ENCODE measurements at places on chromosomes 12 and 14.
A peak's percentile ranks its signal among the peaks of the same experiment; 100 is the strongest.

GRCh38 chr12:76144245-76144549, 59.7 kb upstream of the NAP1L1 start:
- DNase-seq, result peak; percentile 70

GRCh38 chr14:95197551-95197950, 40.2 kb upstream of the DICER1 start:
- no peak for DNase-seq

DNA sequence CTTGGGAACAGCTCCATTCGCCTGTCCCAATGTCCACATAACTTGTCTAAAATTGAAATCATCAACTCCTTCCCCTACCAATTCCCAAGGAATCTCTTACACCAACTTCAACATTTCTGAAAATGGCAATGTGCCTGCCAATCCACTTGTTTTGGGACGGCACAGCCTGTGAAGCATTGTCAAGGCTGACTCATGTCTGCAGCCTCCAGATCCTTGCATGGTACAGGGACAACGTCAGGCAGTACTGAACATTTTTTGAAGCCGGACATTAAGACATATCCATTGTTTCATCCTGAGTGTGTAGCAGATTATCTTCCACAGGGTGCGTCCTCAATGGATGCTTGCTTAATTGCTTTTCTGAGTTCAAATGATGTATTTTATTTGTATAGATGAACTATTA, 794.1 kb downstream of the BCL11B start:
- DNase-seq, result no peak

GRCh38 chr14:103488071-103488470, 34.6 kb downstream of the CKB start:
- DNase-seq, result no peak

DNA sequence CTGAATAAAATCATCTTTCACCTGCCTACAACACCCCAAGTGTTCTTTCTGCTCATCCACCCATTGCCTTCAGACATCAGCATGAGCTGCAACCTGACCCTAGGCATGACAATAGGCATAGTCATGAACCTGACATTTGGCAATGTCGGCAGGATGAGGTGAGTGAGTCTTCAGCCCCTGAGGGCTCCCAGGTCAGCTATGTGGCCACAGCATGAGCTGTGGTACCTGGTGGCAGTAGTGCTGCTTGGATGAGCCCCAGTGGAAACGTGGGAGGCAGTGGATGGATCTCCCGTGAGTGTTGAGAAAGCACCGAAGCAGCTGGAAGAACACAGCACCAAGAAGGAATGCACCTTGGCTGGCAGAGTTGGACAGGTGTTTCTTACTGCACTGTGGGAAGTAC, 334.8 kb upstream of the FAR2 start:
- DNase-seq, result no peak

DNA sequence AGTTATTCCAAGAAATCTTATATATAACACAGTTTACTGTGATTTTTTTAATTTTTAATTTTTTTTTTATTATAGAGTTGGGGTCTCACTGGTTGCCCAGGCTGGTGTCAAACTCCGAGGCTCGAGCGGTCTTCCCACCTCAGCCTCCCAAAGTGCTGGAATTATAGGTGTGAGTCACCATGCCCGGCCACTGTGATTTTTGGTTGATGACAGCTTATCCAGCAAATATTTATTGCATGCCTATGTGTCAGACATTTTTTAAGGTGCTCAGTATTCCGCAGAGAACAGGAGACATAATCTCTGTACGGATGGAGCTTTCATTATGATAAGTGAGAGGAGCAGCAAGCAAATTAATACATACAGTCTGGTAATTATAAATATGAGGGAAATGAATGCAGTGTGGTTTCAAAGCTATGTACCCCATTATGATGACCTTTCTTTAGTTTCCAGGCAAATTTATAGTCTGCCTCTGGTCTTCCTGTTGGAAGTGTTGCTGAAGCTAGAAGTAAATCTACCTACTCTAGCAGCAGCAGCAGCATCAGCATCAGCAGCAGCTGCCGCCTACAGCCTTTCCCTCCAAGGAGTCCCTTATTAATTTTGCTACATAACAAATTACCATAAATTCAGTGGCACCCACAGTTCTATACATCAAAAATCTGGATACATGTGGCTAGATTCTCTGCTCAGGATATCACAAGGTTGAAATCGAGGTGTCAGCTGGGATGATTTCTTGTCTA, 32.3 kb downstream of the FRS2 start:
- DNase-seq, result no peak

GRCh38 chr12:32647275-32647674, 31.8 kb upstream of the DNM1L start:
- no peak for DNase-seq

DNA sequence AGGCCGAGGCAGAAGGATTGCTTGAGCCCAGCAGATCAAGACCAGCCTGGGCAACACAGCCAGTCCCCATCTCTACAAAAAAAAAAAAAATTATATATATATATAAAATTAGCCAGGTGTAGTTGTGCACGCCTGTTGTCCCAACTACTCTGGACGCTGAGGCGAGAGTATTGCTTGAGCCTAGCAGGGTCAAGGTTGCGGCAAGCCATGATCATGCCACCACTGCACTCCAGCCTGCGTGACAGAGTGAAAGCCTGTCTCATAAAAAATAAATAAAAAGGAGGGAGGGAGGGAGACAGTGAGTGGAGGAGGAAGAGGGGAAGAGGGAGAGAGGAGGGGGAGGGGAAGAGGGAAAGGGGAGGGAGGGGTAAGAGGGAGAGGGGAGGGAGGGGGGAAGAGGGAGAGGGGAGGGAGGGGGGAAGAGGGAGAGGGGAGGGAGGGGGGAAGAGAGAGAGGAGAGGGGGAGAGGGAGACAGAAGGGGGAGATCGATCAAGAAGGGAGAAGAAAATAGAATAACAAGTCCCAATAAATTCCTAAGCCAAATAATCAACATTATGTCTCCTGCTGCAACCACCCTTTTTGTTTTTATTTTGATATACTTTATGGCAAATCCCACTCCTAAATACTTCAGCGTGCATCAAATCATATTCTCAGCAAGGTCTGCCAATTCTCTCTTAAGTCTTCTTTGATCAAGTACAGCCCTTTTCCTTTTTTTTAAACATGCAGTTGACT, 163.9 kb downstream of the MED13L start:
- DNase-seq, result no peak

GRCh38 chr12:94962670-94963069, 40.8 kb downstream of the NDUFA12 start:
- no peak for DNase-seq

DNA sequence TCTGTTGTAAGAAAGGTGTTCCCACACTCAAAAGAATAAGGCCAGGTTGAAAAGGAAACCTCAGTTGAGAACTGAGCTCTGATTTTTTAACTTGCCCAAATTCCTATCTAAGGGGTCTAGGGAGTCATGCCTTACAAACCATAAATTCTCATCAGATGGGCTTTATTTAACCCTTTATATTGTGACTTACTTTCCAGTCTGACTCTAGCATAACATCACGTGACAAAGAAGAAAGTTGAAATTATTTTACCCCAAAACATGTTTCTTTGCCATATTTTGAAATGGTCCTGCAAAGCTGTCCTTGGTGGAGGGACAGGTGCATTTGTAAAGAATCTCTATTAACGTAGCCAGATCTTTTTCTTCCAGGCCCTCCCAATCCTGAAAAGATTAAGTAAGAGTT, 411.7 kb downstream of the GALC start:
- no peak for DNase-seq

DNA sequence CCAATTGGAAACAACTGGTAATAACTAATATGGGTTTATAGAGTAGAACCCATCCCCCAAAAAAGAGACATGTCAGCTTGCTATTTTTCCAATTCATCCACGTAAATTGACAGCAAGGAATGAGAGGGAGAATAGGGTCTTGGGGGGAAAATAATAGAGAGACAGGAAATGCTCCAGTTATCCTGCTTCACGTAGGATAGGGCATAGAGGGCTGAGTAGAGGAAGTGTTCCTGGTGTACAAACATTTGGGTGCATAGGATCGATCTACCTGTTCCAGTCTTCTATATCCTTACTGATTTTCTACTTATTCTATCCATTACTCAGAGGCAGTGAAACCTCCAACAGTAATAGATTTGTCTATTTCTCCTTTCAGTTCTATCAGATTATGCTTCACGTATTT, 49.6 kb upstream of the COL2A1 start:
- no peak for DNase-seq

GRCh38 chr14:94880876-94881275, 111.0 kb upstream of the GSC start:
- peak; percentile 52 for DNase-seq

DNA sequence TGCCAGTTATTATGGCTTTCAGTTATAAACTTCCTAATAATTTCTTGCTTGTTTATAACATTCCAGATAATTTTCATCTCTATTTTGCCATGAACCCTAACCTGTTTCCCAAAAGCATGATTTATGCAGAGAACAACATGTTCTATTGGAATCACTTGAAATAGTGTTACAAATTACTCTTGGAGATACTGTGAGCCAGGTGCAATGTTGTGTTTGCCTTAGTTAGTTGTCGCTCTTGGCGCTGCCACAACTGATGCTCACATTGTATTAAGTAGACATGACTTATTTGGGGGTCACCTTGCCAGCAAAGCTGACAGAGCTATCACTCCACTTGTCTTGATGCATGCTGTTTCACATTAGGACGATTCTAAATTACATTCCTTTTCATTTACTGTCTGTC, 49.4 kb downstream of the TSPAN8 start:
- DNase-seq, result no peak

GRCh38 chr12:109729801-109730200, 16.2 kb downstream of the FAM222A start:
- no peak for DNase-seq

DNA sequence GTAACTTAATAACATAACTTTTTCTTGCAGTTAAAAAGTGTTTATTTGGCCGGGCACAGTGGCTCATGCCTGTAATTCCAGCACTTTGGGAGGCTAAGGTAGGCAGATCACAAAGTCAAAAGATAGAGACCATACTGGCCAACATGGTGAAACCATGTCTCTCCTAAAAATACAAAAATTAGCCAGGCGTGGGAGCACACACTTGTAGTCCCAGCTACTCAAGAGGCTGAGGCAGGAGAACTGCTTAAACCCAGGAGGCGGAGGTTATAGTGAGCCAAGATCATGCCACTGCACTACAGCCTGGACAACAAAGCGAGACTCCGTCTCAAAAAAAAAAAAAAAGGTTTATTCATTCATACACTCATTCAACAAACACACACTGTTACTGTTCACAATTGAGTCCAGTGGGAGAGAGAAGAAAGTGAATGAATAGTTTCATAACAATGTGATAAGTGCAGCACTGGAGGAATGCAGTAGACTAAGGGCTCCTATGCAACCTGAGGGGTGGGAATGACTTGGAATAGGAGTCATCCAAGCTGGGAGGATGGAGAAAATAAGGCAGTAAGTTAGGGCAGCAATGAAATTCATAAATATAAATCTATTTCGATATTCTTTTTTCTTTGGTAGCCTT, 19.8 kb downstream of the DAD1 start:
- no peak for DNase-seq

DNA sequence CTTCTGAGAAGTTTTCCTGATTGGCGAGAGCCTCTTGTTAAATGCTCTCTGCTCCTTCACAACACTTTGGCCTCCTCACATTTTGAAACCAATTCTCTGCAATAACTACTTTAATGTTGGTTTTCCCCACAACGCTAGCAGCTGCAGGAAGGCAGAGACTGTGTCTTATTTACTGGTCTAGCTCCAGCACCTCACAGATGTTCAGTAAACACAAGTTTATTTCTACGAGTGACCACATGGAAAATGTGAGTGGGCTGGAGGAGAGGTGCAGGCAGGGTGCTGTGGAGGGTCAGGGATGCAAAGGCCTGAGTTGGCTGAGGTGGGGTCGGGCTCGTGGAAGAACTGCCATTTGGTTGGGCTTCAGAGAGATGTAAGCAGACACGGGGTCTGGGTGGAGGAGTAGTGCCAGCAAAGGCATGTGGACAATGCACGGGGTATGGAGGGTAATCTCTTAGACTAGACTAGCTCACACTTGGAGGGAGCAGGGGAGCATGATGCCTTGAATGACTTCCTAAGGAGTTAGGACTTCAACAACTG, 117.4 kb upstream of the RTL1 start:
- DNase-seq, result peak; percentile 29

DNA sequence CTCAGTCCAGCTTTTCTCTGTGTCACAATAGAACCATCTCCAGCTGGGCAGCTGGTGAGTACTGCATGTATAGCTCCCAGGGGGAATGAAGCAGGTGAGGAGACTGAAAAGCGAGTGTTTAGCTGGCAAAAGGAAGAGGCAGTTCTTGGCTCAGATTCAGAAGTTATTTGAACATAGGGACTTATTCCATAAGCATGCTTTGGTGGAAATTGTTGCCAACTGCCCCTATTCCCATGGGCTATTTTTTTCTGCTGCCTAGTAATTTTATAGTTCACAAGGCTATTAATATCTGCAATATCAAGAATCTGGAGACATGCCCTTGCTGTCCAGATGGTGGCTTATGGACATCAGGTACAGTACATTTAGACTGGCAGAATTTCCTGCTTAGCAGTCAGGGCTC, 1112.7 kb downstream of the LRFN5 start:
- no peak for DNase-seq

Data from left hindlimb (tissue), 1 donor.